ENCODE measurements at places on chromosomes 12 and 14.

DNA sequence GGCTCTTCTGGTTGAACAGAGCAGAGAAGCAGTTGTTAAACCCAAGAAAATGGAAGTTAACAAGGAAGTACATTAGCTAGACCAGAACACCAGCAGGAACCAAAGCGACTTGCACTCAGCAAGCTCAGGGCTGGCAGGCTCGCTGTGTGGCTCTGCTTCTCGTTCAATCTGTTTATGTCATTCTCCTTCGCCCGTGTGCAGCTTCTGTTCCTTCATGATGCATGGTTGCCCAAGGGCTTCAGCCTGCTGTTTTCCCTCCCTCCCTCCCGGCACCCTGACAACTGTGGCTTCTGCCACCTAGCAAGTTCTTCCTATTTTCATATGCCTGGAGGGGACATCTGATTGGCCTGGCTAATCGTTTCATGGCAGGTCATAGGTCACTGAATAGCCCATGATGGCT lies 25.3 kb downstream of the PIGH start:
- peak; percentile 3 for DNase-seq

DNA sequence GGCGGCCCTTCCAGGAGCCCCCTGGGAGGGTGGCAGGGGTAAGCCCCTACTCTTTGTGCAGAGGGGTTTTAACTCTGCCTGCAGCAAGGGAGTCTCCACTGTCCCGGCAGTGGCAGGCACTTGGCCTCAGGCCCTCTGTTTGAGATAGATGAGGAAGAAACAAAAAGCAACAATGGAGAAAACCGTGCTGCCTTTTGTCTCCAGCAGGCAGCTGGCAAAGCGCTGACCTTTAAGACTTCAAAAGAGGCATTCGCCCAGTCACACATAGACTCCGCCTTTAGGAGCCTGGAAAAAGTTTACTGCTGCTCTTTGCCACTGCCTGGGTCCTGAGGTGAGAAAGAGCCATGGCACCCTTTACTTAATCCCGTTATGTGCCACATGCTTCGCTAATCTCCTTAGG lies 158.2 kb upstream of the NTF3 start:
- DNase-seq, result no peak

GRCh38 chr12:22310709-22311108 lies 23.8 kb downstream of the ST8SIA1 start:
- DNase-seq, result no peak

DNA sequence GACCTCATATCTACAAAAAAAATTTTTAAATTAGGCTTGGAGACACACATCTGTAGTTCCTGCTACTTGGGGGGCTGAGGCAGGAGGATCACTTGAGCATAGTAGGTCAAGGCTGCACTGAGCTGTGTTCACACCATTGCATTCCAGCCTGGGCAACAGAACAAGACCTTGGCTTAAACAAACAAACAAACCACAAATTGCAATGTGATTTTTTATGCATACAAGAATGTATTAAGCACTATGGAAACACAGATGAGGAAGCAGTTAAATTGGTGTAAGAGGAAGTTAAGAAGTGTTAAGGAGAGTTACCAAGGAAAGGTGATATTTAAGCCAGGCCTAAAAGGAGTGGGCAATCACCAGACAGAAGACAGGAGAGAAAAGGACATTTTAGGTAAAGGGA lies 83.6 kb upstream of the HECTD1 start:
- DNase-seq, result no peak

DNA sequence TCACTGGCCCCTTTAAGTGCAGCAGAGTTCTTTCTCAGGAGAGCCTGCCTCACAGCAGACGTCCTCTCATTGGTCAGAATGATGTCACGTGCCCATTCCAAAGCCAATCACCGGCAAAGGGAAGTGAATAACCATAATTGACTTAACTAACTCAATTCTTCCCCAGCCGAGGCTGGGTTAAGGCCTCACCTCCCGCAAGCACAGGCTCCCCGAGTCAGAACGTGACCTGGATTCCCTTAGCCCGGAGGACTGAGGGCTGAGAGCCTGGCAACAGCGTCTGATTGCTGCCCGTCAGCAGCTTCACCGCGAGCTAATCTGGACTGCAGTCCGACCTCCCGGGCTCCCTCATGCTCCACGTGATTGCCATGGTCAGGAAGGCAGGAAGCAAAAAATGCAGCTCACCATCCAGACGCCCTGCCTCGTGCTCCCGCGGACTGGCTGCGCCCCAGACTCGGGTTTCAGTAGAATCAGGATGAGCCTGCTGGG lies 92.1 kb upstream of the FZD10 start:
- DNase-seq, result no peak

Measured in activated naive CD4-positive, alpha-beta T cell treated with anti-CD3 and anti-CD28 coated beads, Interleukin-2, amount 50 U/mL, for 72 hours (primary cell).